Pancreas (tissue), 10 donors: ENCODE measurements at places on chromosomes 7 and 10. TPM values are rescaled to one million over a fixed set of nuclear protein-coding genes. Genes with fewer than 3 reads are reported as not detected.

The ITPRID1 gene
- not detected for polyA plus RNA-seq

The MRC1 gene
- polyA plus RNA-seq, result 3.8 TPM

The PAPOLB gene
- polyA plus RNA-seq, result not detected

The NUTM2D gene
- polyA plus RNA-seq, result 4.3 TPM

The FGFBP3 gene
- polyA plus RNA-seq, result 1.1 TPM

The MTERF1 gene
- 6.3 TPM for polyA plus RNA-seq

The RAMP3 gene
- polyA plus RNA-seq, result 41.1 TPM

The INMT gene
- 9.2 TPM for polyA plus RNA-seq

The LRIT1 gene
- polyA plus RNA-seq, result not detected

The IGF2BP3 gene
- 0.23 TPM for polyA plus RNA-seq

The NAT16 gene
- 3.6 TPM for polyA plus RNA-seq

The NODAL gene
- polyA plus RNA-seq, result not detected

The CCDC172 gene
- not detected for polyA plus RNA-seq

The IFIT1B gene
- 0.05 TPM for polyA plus RNA-seq

The LOXL4 gene
- 11.4 TPM for polyA plus RNA-seq

The H2BK1 gene
- not detected for polyA plus RNA-seq
